ENCODE measurements at places on chromosomes 2 and 18.

DNA sequence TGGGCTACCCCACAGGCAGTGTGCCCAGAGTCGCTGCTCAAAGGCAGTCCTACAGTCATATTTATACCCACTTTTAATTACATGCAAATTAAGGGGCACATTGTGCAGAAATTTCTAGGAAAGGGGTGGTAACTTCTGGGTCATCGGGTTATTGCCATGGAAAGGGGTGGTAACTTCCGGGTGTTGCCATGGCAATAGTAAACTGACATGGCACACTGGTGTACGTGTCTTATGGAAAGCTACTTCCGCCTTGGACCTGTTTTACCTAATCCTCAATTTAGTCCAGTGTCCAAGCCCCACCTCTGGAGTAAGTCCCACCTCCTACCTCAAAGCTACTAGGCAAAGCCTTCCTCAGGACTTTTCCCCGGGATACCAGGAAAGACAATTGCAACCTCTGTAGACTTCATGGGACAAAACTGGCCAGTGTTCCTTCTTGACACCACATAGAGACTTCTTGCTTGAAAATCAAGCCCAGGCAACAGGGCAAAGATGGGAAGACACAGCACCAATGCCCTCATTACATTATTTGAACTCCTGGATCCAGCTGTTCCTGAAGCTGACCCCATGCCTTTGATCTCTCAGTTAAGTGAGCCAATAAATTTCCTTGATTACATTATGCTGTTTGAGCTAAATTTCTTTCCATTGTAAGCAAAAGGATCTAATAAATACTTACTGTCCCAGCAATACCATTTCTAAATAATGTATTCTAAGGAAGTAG is 63.3 kb upstream of the AGAP1 start:
- H3K36me3 ChIP-seq, result no peaks in the 10 kb centered on the region
- H3K27ac ChIP-seq, result no peak overlapping the region
- H3K4me3 ChIP-seq, result no peak overlapping the region
- H3K4me1 ChIP-seq, result peaks cover 6% of the 10 kb centered on the region
- peaks cover 29% of the 10 kb centered on the region for H3K27me3 ChIP-seq
- no peak for DNase-seq

- DNase-seq, result no peak
- H3K27me3 ChIP-seq, result no peaks in the 10 kb centered on the region
- H3K27ac ChIP-seq, result peak overlapping the region; percentile 13
Measured at GRCh38 chr2:135600915-135601314, 69.6 kb downstream of the R3HDM1 start.

DNA sequence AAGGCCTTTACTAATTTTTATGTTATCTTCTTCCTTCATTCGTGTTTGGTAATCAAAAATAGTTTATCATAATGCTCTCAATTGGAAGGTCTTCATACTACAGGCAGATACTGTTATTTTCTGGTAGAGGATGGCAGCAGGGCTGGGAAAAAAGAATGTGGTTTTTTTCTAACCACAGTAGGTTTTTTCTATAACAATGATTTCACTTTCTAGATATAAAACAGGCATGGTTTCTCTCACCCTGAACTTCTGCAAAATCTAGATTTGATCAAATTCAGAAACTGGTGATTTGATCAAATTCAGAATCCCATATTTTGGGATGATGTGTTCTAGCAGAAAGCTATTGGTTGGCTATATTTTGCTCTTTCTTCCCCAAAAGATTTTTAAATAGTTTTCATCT is 27.6 kb downstream of the BCL11A start:
- H3K4me1 ChIP-seq, result peaks cover 68% of the 10 kb centered on the region
- no peaks in the 10 kb centered on the region for H3K36me3 ChIP-seq
- H3K27ac ChIP-seq, result no peak overlapping the region
- H3K4me3 ChIP-seq, result no peak overlapping the region
- peaks cover 21% of the 10 kb centered on the region for H3K27me3 ChIP-seq

DNA sequence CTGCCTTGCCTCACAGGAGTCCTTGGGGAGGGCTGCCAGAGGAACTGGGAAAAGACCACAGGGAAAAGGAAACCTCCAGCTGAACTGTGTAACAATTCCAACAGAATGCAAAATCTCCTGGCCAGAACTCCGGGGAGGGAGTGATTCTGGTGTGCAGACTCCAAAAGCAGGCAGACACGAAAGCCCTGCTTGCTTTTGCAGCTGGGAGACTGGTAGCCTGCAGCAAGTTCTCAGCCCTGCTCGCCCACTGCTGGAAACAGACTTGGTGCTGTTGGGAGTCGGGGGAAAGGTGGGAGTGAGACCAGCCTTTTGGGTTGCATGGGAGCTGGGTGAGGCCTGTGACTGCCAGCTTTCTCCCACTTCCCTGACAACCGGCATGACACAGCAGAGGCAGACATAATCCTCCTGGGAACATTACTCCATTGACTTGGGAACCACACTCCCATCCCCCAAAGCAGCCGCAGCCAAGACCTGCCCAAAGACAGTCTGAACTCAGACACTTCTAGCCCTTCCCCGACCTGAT is 26.0 kb upstream of the NMI start:
- H3K27ac ChIP-seq, result peak overlapping the region; percentile 9
- no peaks in the 10 kb centered on the region for H3K36me3 ChIP-seq
- H3K4me3 ChIP-seq, result no peak overlapping the region
- no peaks in the 10 kb centered on the region for H3K27me3 ChIP-seq

DNA sequence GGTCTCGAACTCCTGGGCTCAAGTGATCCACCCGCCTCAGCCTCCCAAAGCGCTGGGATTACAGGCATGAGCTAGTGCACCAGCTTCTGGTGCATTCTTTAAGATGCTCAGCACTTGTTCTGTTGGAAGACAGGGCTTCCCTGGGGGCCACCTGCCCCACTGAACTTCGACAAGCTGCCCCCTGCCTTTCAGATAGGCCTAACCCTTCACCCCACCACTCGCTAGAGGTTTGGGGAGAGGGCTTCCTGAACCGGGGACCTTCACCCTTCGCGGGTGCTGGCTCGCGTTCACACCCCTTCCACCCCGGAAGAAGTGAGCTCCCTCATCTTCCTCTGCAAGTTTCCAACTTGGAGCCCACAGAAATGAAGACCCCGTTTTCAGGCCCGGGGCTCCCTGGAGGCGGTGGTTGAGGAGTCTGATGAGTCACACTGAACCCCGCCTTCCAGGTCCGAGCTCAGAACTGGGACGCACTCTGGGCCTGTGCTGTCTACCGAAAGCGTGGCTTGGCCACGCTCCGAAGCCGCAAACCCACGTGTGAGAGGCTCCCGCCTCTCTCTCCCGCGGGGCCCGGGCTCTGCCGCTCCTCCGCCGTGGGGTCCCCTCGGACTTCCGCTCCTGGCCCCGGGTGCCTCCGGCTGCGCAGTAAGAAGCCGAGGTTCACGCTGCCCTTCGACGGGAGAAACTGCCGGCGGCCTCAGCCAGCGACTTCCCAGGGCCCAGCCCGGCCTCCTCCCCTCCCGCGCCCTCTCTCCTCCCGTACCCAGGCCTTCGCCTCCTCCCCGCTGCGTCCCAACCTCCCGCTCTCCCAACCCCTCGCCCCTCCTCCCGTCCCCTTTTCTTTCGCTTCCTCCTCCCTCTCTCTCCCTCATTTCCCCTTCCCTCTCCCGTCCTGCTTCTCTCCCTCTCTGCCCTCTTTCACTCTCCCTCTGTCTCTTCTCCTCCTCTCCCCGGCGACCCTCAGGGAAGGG is 47.5 kb upstream of the SP3 start:
- peak; percentile 52 for DNase-seq
- H3K27me3 ChIP-seq, result no peaks in the 10 kb centered on the region
- peak overlapping the region; percentile 56 for H3K4me3 ChIP-seq
- H3K27ac ChIP-seq, result no peak overlapping the region
- peaks cover 49% of the 10 kb centered on the region for H3K4me1 ChIP-seq
- H3K36me3 ChIP-seq, result no peaks in the 10 kb centered on the region

GRCh38 chr2:237324405-237324831 is 89.5 kb downstream of the COL6A3 start:
- H3K4me3 ChIP-seq, result no peak overlapping the region
- peaks cover 51% of the 10 kb centered on the region for H3K4me1 ChIP-seq
- no peak overlapping the region for H3K27ac ChIP-seq
- H3K27me3 ChIP-seq, result peaks cover 8% of the 10 kb centered on the region
- H3K36me3 ChIP-seq, result peaks cover 30% of the 10 kb centered on the region
- no peak for DNase-seq

DNA sequence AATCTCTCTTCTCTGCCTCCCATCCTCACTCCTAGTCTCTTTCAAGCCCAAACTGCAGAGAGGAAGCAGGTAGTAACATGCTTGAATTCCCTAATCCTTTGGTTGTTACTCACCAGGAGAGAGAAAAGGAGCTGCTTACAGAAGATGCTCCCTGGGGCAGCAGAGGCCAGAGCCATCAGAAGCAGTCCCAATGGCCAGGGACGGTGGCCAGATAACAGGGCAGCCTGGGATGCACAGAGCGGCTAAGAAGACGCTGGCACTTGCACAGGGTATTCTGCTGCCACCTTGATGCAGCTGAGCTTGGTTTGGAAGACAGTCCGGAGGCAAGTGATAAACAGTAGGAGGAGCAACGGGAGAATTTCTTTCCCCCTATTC is 250 bp downstream of the DSC1 start:
- no peak for DNase-seq
- no peaks in the 10 kb centered on the region for H3K36me3 ChIP-seq
- H3K4me1 ChIP-seq, result peaks cover 16% of the 10 kb centered on the region
- peaks cover 3% of the 10 kb centered on the region for H3K27me3 ChIP-seq
- peak overlapping the region; percentile 17 for H3K27ac ChIP-seq

DNA sequence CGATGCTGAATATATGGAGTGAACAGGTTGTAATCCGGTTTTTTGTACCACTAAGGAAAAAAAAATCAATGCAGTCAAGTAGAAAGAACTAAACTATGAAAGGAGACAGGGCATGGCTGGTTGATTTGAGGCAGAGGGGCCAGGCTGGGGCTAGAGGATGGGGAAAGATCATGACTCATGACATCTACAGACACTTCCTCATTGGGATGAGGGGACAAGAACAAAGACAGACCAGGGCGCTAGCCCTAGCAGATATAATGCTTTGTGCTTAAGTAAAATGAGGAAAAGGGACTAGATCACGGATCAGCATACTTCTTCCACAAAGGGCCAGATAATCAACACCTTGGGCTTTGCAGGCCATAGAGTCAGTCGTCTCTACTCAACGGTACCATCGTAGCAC is 55.8 kb downstream of the ST6GAL2 start:
- H3K36me3 ChIP-seq, result peaks cover 83% of the 10 kb centered on the region
- no peaks in the 10 kb centered on the region for H3K27me3 ChIP-seq
- H3K4me3 ChIP-seq, result no peak overlapping the region
- peaks cover 43% of the 10 kb centered on the region for H3K4me1 ChIP-seq

DNA sequence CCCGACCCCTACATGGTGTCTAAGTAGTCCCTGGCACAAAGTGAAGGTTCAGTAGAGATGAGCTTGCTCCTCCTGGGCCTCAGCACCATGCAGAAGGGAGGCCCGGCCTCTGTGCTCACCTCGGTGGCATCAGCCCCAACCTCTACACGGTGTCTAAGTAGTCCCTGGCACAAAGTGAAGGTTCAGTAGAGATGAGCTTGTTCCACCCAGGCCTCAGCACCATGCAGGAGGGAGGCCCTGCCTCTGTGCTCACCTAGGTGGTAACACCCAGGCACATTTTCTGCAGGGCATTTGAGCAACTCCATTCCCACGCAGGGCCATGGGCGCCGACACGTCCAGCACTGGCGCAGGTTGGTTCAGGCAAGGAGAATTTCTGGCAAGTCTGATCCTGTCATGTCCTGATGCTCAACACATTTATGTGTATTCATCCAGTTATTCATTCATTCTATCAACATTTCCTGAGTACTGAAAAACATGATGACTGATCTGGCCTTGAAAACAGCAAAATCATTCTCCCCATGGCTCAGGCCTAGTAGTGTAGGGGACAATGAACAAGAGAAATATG is 408.2 kb upstream of the MYT1L start:
- H3K4me1 ChIP-seq, result peaks cover 28% of the 10 kb centered on the region
- no peak for DNase-seq
- H3K27ac ChIP-seq, result no peak overlapping the region
- H3K36me3 ChIP-seq, result no peaks in the 10 kb centered on the region
- peaks cover 12% of the 10 kb centered on the region for H3K27me3 ChIP-seq

GRCh38 chr18:25348386-25349130 is 3.4 kb downstream of the ZNF521 start:
- H3K27me3 ChIP-seq, result peaks cover 13% of the 10 kb centered on the region
- H3K4me1 ChIP-seq, result peaks cover 64% of the 10 kb centered on the region
- H3K4me3 ChIP-seq, result peak overlapping the region; percentile 95
- peaks cover 3% of the 10 kb centered on the region for H3K36me3 ChIP-seq
- no peak for DNase-seq

DNA sequence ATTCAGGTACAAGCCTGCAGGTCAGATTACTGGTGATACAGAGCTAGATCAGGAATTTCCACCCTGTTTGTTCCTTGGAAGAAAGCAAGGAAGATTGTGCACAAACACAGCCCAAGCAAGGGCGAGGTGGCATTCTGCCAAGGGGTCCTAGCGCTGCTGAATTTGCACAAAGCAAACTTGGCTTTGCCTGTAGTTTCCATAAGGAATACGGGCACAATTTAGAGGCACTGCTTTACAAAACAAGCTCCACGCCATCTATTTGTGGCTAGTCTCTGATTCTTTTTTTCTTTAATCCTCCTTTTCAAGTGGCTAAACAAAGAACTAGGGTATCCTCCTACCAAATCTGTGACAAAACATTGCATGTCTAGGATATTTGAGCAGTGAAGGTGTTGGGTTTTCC is 195.5 kb upstream of the ACVR2A start:
- no peaks in the 10 kb centered on the region for H3K36me3 ChIP-seq
- H3K4me1 ChIP-seq, result peaks cover 70% of the 10 kb centered on the region
- H3K27me3 ChIP-seq, result peaks cover 9% of the 10 kb centered on the region
- no peak overlapping the region for H3K27ac ChIP-seq
- DNase-seq, result no peak
- no peak overlapping the region for H3K4me3 ChIP-seq

- DNase-seq, result no peak
- H3K27me3 ChIP-seq, result no peaks in the 10 kb centered on the region
- no peak overlapping the region for H3K4me3 ChIP-seq
- no peaks in the 10 kb centered on the region for H3K36me3 ChIP-seq
- peaks cover 35% of the 10 kb centered on the region for H3K4me1 ChIP-seq
Measured at GRCh38 chr2:207252979-207253645, 87.4 kb upstream of the KLF7 start.

DNA sequence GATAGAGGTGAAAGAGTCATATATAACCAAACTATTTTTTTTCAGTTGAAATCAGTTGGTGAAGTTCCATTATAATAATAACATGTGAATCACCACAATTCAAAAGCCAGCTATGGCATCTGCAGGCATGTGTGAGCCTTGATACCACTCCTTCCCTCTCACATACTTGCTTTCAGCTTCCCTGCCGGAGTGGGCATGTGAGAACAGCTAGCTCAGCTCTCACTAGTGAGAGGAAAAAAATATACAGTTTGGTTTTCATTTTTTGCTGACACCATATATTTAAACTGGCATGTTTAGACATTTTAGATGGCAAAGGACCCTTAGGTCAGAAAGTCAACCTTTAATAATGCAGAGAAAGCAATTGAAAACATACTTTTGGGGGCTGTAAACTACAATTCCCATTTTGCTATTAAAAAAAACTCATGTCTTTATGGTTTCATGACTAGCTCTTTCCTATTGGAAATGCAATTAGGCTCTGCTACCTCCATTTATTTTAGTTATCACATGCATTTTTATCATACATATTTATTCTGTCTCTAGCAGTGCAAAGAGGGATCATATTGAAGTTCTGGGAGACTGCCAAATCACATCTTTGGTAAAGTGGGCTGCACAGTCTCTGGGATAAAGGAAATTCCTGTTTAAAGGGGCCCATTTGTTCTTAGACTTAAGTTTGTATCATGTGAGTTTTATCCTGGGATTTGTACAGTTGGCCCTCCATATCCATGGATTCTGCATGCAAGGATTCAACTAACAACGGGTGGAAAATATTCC is 33.2 kb upstream of the SLC40A1 start:
- H3K27ac ChIP-seq, result no peak overlapping the region
- no peak overlapping the region for H3K4me3 ChIP-seq
- peaks cover 3% of the 10 kb centered on the region for H3K27me3 ChIP-seq
- no peaks in the 10 kb centered on the region for H3K36me3 ChIP-seq
- peaks cover 20% of the 10 kb centered on the region for H3K4me1 ChIP-seq
- no peak for DNase-seq
